Stimulated activated CD4-positive, alpha-beta T cell treated with anti-CD3 and anti-CD28 coated beads, Interleukin-1b, Interleukin-23, amount 100 ng/mL, for 1 hour (primary cell): ENCODE measurements at places on chromosomes 12 and 14.

DNA sequence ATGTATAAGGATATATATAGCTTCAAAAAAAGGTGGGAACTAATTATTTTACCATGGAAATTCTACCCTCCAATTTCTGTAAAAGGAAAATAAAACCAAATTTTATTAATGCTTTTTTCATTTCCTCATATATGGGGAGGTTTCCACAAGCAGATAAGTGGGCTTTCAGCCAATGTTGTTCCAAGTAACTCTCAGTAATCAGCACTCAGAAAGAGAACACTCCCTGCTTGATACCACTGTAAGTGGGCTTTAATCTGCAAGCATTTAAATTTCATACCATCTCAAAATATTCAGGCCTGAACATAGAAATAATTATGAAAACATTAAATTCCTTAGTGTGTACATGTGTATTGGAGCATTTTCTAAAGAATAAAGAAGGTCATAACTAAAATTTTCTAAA is 827.6 kb downstream of the C12orf50 start:
- no peak for DNase-seq

- no peak for DNase-seq
These were observed 14.3 kb downstream of the COCH start for GRCh38 chr14:30888480-30889243.

GRCh38 chr12:83335748-83336147 is 649.0 kb downstream of the TMTC2 start:
- no peak for DNase-seq

- DNase-seq = no peak
These were observed 9.7 kb downstream of the TPH2 start for GRCh38 chr12:71948390-71948789.

DNA sequence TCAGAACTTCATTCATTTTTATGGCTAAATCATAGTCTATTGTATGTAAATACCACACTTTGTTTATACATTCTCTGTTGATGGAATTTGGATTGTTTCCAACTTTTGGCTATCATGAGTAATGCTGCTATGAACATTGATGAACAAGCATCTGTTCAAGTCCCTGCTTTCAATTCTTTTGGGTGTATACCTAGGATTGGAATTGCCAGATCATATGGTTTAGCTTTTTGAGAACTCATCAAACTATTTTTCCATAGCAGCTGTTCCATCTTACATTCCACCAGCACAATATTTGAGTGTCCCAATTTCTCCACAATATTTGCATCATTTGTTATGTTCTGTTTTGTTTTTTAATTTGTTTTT is 52.3 kb upstream of the CCND2 start:
- no peak for DNase-seq
